Stimulated activated CD4-positive, alpha-beta T cell treated with anti-CD3 and anti-CD28 coated beads, Interleukin-12 subunit alpha, Interleukin-12 subunit beta, amount 100 ng/mL, for 4 hours (primary cell): ENCODE measurements at places on chromosomes 4 and X.

DNA sequence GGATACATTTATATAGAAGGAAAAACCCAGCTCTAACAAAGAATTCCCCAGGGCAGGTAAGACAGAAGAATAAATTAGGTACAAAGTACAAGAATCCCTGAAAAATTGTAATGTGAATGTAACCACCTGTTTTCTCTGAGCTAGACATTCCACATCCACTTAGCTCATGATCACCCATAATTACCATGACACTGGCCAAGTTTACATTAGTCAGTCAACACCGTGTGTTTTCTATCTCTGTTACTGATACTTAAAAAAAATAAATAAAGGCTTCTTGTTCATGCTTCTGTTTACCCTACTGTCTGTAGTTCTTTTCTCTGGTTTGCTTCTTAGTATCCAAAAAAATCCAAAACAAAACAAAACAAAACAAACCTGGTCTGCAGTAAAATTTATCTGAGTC, 66.0 kb downstream of the CBLL2 start:
- no peak for DNase-seq

- DNase-seq: no peak
Observed at GRCh38 chr4:3373468-3373867, 68.3 kb upstream of the HGFAC start.

GRCh38 chrX:110218591-110218990, 99.3 kb downstream of the AMMECR1 start:
- no peak for DNase-seq

DNA sequence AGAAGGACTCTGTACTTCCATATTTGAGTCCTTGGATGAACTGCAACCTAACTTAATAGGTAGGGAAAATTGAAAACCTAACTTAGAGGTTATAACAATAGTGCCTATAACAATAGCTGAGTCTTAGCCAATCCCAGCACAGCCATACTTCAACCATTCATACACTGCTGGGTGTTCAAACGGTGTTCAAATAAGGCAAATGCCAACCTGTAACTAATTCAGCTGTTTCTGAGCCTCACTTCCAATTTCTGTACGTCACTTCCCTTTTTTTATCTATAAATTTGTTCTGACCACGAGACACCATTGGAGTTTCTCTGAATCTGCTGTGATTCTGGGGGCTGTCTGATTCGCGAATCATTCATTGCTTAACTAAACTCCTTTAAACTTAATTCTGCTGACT, 9.6 kb upstream of the GRSF1 start:
- no peak for DNase-seq
